Activated CD4-positive, CD25-positive, alpha-beta regulatory T cell (primary cell): ENCODE measurements at places on chromosomes 4 and X.

DNA sequence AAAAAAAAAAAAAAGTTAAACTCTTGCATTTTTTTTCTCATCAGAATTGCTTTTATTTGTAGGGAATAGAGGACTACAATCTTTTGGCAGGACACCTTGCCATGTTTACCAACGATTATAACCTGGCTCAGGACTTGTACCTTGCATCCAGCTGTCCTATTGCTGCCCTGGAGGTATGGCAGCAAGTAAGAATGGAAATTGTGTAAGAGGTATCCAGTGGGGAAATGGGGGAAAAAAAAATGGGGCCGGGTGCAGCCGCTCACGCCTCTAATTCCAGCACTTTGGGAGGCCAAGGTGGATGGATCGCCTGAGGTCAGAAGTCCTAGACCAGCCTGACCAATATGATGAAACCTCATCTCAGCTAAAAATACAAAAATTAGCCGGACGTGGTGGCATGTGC is 49.8 kb downstream of the WDR19 start:
- no peak for DNase-seq

DNA sequence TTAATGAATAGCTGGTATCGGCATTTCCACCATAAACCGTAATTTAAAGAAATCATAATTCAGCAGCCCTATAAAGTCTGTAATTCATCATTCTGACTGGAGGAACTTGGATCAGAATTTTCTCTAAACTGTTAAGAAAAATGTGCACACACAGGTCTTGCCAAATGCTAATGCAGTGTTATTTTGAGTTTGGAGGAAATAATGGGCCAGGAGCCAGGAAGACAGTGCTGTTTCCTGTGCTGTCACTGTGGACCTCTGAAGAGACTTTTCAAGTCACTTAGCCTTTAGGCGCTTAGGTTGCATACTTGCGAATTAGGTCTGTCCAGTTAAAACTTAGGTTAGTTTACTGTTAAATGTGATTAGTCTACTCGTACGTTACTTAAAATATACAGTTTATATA is 137.5 kb upstream of the ANXA3 start:
- no peak for DNase-seq

- DNase-seq, result no peak
Measured at GRCh38 chrX:46739736-46740135, 19.2 kb downstream of the SLC9A7 start.

DNA sequence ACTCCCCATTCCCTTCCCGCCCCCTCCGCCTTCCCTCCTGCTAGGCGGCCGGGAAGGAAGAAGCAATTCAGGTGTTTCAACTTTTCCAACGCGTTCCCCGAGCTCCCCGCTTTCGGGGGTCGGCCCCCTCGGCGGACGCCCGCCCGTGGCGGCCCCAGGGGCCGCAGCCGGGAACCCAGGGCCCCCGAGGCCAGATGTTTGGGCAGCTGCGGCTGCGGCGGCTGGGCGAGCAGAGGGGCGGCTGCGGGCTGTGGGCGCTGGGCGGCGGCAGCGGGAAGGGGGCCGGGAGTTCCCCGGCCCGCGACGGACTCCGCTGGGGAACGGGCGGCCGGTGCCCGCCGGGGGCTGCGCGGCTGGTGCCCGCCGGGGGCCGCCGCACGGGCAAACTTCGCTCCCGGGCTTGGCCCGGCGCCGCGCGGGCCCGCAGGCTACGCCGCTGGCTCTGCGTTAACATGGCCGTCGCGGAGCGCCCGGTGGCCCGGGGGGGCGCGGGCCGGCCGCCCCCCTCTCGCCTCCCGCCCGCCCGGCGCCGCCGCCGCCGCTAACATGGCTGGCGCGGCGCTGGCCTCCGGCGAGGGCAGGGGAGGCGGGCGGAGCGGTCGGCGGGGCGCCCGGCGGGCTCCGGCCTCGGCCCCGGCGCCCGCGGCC is 510 bp downstream of the HMGB3 start:
- DNase-seq, result no peak

DNA sequence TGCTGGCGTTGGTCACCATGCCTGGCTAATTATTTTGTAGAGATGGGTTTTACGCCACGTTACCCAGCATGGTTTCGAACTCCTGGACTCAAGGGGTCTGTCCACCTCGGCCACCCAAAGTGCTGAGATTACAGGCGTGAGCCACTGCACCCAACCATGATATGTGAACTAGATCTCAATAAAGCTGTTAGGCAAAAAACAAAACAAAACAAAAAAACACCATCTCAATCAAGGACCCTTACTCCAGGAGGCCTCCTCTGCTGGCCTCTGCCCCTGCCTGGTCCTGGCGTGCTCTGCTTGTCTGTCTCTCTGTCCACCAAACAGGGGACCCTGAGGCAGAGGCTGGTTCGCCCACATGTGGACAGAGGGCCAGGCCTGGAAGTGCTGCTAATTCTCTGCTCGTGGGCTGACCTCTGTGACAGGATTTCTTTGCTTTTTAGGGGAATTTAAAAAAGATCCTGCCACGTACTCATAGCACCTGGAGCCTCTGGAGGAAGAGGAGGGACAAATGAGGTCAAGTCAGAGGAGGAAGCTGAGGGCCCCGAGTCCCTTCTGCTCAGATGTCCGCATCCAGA is 32.7 kb upstream of the WFS1 start:
- DNase-seq, result no peak

DNA sequence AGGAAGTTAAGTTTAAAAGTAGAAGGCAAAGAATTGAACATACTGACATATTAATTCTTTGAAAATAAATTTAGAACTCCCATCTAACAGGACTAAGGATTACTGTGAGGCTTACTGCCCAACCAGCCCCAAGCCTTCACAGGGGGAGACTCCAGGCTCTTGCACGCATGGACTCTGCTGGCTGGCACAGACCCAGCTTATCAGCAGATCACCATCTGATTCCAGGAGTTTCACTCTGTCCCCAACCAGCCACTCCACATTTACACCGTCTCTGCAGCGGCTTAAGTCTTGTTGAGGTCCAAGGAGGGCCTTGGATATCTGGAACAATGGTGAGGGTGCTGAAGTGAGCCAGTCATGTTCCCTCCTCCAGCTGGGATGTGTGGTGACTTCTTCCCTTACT is 16.4 kb upstream of the OTUD4 start:
- no peak for DNase-seq

GRCh38 chrX:12372111-12372510 is 233.8 kb downstream of the FRMPD4 start:
- DNase-seq, result no peak

DNA sequence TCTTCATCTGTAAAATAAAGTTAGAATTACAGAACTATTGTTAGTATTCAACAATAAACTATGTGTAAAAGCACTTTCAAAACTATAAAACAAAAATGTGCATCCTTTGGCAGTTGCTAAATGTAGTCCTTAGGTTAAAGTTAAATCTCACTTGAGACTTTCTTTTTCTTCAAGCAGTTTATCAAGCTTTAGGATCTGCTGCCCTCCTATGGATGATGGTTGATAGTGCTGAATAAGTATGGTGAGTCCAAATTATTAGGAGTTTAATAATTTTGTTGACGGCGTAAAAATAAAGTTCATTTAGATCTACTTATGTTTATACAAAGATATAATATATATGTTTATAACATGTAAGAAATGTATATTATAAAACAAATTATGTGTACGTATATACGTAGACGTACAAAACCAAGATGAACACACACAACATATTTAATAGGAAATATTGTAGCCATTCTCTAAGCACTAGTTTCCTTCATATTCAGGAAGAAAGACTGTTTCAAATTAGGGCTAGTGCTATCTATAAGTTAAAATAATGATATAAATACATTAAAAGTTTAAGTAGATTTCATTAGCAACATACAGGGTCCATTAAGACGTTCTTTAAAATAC is 22.3 kb downstream of the UGT2A2 start:
- no peak for DNase-seq

DNA sequence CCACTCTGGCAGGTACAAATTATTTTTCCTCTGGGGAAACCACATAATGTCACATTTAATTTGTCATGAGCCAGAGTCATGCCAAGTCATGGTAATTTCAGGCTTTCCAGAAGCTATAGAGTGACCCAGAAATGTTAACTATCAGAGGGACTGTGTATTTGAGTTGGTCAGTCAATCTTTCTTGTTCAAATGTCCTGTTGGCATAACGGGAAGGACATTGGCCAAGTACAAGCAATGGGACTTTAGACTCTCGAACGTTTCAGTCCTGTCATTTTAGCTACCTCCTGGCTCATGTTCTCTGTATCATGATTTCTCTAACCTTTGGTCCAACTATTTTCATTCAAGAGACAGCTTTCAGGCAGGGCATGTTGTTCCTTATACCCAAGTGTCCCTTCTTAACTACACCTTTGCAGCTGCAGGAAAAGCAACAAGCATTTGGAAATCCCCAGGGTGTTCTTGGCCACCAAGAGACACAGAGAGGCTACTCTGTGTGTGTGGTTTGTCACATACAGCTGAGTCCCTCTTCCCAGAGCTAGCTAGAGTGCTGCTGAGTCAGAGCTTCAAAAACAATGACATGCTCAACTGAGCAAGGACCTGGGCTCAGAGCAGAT is 142.6 kb downstream of the EGF start:
- DNase-seq, result no peak
